Smooth muscle cell of the umbilical artery (primary cell): ENCODE measurements at places on chromosomes 6 and 20. TPM values are rescaled to one million over a fixed set of nuclear protein-coding genes. Genes with fewer than 3 reads are reported as not detected.

The LAMP5 gene
- not detected in 2 replicates for total RNA-seq

The C6orf163 gene
- 0.59 and 2.3 TPM in 2 replicates for total RNA-seq

The APOM gene
- 0.60 and 0.89 TPM in 2 replicates for total RNA-seq

The DYNLT2 gene
- total RNA-seq, result 0.83 and 1.2 TPM in 2 replicates

The KHDRBS2 gene
- total RNA-seq, result not detected in 2 replicates

The EPPIN gene
- total RNA-seq, result not detected in 2 replicates

The ZSCAN23 gene
- total RNA-seq, result 3.3 and 7.4 TPM in 2 replicates

The FAM209B gene
- total RNA-seq, result not detected in 2 replicates

The BMP7 gene
- not detected in 2 replicates for total RNA-seq

The CYP39A1 gene
- 0.30 TPM in 1 of 2 replicates, not detected in the other for total RNA-seq
